Stimulated activated CD4-positive, alpha-beta T cell treated with anti-CD3 and anti-CD28 coated beads, Interleukin-1b, Interleukin-23, amount 100 ng/mL, for 24 hours (primary cell): ENCODE measurements at places on chromosomes 4 and X.

GRCh38 chr4:143773998-143774895 is 73.8 kb upstream of the FREM3 start:
- DNase-seq = peak; percentile 20

- DNase-seq = no peak
Measured at GRCh38 chr4:168220893-168221292, 97.7 kb downstream of the DDX60 start.

DNA sequence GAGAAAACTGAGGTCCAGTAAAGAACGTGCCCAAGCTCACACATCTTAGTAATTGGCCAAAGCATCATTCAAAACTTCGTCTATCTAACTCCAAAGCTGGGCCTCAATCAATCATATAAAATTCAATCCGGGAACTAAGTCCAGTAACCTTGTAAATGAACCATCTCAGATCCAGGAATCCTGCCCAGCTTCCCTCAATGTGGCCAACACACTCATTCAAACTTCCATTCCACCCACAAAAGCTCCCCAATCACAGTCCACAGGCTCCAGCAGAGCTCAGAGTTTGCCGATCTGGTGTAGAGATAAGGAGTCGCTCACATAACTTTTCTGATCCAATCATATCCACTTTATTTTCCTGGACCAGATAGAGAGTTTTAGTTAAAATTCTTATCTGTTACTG is 144.8 kb downstream of the SPATA18 start:
- DNase-seq = no peak

GRCh38 chr4:25098964-25099891 is 61.0 kb downstream of the SEPSECS start:
- DNase-seq = no peak

DNA sequence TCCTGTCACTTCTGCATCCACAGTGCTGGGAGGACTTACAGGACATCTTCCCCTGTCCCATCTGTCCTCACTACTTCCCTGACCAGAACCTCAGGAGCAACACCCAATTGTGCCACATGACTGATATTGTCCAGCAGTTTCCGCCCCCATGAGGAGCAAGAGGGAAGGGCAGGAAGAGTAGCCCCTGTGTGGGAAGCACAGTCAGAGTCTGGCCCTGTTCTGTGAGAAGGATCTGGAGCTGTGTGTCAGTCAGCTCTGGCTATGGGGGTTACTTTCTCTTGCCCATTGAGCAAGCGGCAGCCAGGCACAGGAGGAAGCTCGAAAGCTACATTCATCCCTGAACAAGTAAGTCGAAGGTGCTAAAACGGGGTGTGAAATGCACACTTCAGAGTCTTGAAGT is 14.8 kb upstream of the TRIM60 start:
- no peak for DNase-seq

GRCh38 chrX:120795301-120795700 is 80.4 kb downstream of the CT47B1 start:
- DNase-seq = no peak
